ENCODE measurements at places on chromosomes 2 and 18. TPM values are rescaled to one million over a fixed set of nuclear protein-coding genes. Genes with fewer than 3 reads are reported as not detected.

DNA sequence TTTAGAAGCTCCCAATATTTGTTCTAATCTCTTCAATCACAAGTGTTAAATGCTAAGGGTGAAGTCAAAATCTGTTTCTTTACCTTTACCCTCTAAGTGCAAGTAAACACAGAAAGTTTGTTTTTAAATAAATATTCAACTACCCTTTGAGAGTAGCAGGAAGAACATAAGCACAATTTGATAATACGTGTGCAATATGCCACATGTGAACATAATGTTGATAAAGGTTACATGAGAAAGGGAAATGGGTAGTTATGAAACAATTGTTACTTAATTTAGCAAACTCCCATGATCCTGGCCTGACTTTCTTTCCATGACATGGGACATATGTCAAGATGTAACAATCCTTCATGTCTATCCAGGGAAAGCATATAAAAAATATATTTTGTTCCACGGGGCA is 7.1 kb downstream of the SPRED2 start:
- H3K4me3 ChIP-seq = no peak overlapping the region
- H3K36me3 ChIP-seq = no peaks in the 10 kb centered on the region
- H3K27ac ChIP-seq = no peak overlapping the region
- DNase-seq = no peak

TLX2 gene
- polyA plus RNA-seq = not detected

MARCHF4 gene
- 7.0 TPM for polyA plus RNA-seq

- no peaks in the 10 kb centered on the region for H3K36me3 ChIP-seq
- no peak overlapping the region for H3K27ac ChIP-seq
- no peak overlapping the region for H3K4me3 ChIP-seq
Observed at GRCh38 chr2:180707175-180707883, 273.1 kb upstream of the UBE2E3 start.

DNA sequence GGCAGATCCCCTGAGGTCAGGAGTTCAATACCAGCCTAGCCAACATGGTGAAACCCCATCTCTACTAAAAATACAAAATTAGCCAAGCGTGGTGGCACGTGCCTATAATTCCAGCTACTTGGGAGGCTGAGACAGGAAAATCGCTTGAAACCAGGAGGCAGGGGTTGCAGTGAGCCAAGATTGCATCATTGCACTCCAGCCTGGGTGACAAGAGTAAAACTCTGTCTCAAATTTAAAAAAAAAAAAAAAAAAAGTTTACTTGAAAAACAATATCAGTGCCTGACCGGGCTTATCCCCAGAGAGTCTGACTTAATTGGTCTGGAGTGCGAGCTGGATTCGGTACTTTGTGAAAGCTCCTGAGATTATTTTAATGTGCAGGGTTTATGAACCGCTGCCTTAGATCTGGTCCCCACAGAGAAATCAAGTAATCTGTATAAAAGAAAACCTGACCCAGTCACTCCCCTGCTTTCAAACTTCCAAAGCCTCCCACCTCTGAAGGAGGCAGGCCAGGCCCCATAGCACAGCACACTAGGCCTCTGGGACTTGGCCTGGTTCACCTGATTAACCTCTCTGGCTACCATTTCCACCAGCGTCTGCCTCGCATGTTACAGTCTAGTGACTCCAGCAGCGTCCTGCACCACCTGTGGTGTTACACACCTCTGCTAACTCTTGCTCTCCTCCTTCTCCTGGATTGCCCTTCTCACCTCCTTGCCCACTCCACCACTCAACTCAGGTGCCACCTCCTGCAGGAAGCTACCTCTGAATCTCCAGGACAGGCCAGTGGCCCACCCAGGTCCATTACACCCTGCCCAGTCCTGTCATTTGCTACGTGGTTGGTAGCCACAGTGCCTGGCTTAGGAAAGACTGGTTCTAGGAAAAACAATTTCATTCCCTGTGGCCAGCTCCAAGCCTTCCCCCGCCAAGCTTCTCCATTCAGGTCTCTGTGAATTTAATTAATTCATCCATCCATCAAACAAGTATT is 114.3 kb upstream of the PPP1CB start:
- H3K4me1 ChIP-seq = peaks cover 10% of the 10 kb centered on the region
- no peak overlapping the region for H3K27ac ChIP-seq
- H3K36me3 ChIP-seq = no peaks in the 10 kb centered on the region
- H3K4me3 ChIP-seq = no peak overlapping the region

ADD2 gene
- not detected for polyA plus RNA-seq

BCS1L gene
- 44.2 TPM for polyA plus RNA-seq

DPP4 gene
- polyA plus RNA-seq = 31.6 TPM

DNA sequence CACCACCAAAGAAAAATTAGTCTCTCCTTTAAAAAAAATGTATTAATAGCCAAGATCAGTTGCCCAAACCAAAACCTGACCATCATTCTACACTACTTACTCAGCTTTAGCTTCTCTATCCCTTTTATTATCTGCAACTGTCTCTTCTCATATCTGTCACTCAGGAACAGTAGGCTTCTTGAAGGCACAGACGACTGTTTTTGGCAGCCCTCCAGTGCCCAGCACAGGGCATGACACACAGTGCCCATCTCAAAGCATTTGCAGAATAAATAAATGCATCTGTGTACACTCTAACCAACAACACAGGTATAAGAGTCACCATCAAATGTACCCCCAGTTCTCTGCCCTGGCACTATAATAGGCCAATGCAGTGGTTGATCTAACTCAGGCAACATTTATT is 117.2 kb downstream of the UXS1 start:
- DNase-seq = no peak
- H3K4me1 ChIP-seq = no peaks in the 10 kb centered on the region
- H3K4me3 ChIP-seq = no peak overlapping the region
- H3K27ac ChIP-seq = no peak overlapping the region
- no peaks in the 10 kb centered on the region for H3K36me3 ChIP-seq
- 0 out of 2 replicates have a peak, but pooled peaks cover 25% of the 10 kb centered on the region for H3K27me3 ChIP-seq

CHRNG gene
- not detected for polyA plus RNA-seq

PLB1 gene
- polyA plus RNA-seq = 0.25 TPM

DNA sequence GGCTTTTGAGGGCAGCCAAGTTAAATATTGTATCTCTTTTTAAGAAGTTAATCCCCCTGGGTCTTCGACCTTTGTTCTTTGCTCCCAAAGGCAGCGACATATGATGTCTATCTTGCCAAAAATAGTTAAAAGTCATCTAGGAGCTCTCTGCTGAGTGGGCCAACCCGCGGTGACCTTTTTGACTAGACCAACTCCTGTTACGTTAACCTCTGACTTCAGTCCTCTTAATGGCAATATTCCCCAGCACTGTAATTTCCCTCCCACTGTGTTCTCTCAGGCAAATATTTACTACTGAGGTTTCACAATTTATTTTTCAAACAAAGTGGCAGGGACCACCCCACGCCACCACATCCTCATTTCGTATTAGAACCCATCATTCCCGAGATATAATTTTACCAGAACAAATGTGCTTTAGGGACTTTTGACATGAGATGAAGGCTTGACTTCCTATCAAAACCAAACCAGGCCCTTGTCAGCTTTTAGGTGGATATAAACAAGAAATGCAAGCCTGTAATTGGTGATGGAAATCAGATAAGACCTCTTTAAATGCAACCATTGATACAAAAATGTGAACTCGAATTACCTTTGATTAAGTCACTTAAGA is 764.7 kb downstream of the SATB2 start:
- H3K4me1 ChIP-seq = no peaks in the 10 kb centered on the region
- H3K27ac ChIP-seq = no peak overlapping the region
- H3K36me3 ChIP-seq = no peaks in the 10 kb centered on the region
- no peak for DNase-seq
- H3K27me3 ChIP-seq = no peaks in the 10 kb centered on the region

DNA sequence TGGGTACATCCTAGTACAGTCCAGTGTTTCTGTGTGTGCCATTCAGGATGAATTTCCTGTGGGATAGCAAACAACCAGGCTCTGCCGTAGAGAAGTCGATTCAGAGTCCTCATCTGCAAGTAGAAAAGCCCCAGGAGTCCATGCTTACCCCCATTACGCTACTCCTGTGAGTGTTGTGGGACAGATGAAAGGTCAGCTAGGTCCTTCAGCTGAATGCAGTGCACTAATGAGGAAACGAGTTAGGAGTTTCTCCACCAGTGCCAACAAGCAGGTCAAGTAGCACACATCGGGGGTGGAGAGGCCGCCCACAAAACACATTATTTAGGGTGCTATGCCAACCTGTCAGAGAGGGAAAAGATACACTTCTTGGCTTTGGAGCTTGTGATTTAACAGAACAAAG is 2.5 kb upstream of the GPR39 start:
- H3K27ac ChIP-seq = no peak overlapping the region
- H3K4me3 ChIP-seq = no peak overlapping the region
- no peaks in the 10 kb centered on the region for H3K36me3 ChIP-seq
- no peak for DNase-seq

G6PC2 gene
- not detected for polyA plus RNA-seq

TUBB8B gene
- polyA plus RNA-seq = not detected

DNA sequence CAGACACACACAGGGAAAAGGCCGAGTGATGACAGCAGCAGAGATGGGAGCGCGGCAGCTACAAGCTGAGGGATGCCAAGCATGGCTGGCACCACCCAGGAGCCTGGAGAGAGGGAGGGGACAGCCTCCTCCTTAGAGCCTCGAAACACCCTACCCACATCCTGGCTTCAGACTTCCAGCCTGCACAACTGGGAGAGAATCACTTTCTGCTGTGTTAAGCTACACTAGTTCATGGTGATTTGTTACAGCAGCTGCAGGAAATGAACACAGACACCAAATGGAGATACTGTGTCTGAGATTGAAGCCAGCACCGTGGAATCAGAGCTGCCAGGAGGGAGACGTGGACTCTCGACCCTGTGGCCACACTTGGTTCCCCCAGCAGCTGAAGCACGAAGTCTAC is 27.5 kb upstream of the FOSL2 start:
- H3K4me1 ChIP-seq = no peaks in the 10 kb centered on the region
- H3K27ac ChIP-seq = no peak overlapping the region
- H3K4me3 ChIP-seq = no peak overlapping the region
- H3K36me3 ChIP-seq = no peaks in the 10 kb centered on the region
- no peaks in the 10 kb centered on the region for H3K27me3 ChIP-seq

DNA sequence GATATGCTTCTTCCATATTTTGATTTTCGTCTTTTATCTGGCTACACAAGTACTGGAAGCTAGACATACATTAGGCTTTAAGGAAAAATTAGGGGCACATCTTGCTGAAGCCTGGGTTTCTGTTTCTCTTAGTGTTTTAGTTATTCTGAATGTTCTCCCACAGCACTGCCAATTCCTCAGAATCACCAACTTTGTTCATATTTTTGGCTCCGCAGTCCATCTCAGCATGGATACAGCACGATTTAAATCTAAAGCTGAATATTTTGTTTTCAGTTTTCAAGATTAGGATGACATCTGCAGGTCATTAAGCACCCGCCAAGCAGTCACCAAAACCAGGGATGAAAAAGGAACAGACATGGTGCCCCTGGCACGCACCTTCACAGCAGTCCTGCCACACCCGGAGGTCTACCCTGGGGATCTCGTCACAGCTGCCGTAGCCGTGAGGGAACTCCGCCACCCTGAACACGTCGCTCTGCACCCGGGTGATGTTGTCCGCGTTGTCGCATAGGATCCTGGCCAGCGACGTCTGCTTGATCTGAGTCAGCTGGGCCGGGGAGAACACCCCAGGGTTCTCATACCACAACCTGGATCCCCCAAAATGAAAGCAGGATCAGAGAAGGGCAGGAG is 101.2 kb downstream of the PXDN start:
- peaks cover 48% of the 10 kb centered on the region for H3K36me3 ChIP-seq
- H3K27ac ChIP-seq = no peak overlapping the region
- no peaks in the 10 kb centered on the region for H3K4me1 ChIP-seq
- H3K27me3 ChIP-seq = no peaks in the 10 kb centered on the region

- H3K27me3 ChIP-seq = peaks cover 47% of the 10 kb centered on the region
- H3K36me3 ChIP-seq = no peaks in the 10 kb centered on the region
- peak; percentile 7 for DNase-seq
- no peak overlapping the region for H3K27ac ChIP-seq
Observed at GRCh38 chr2:68420254-68420910, 46.7 kb downstream of the FBXO48 start.

DNA sequence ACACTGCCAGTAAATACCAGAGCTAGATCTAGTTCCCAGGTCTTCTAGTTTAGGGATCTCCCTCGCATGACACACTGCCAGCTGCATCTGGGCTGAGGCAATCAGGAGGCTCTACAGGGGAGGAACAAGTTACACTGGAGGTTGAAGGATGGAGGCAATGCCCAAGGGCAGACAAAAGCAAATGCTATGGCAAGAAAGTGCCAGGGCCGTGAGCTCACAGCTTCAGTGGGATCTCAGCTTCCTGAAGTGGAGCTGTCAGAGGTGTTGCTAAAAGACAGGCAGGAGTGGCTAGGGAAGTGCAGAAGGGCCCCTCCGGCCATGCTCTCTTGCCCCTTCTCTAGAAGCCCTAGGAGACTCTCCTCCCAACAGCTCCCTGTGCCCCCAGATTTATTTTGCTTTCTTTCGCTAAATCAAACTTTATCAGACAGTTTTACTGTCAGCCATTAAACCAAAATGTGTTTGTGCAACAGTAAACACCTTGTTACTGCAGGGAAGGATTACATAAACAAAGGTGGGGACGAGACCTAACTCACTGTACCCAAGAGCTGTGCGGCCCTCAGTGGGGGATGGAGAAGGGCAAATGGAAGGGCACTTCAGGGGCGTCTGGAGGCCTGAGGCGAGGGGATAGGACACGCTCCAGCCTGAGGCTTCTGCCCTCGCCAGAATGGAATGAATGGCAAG is 39.4 kb upstream of the PKDCC start:
- H3K4me3 ChIP-seq = no peak overlapping the region
- H3K27ac ChIP-seq = no peak overlapping the region
- 0 out of 2 replicates have a peak, but pooled peaks cover 3% of the 10 kb centered on the region for H3K27me3 ChIP-seq

GRCh38 chr2:6580982-6581381 is 284.7 kb downstream of the CMPK2 start:
- no peaks in the 10 kb centered on the region for H3K27me3 ChIP-seq
- peak; percentile 62 for DNase-seq

DNA sequence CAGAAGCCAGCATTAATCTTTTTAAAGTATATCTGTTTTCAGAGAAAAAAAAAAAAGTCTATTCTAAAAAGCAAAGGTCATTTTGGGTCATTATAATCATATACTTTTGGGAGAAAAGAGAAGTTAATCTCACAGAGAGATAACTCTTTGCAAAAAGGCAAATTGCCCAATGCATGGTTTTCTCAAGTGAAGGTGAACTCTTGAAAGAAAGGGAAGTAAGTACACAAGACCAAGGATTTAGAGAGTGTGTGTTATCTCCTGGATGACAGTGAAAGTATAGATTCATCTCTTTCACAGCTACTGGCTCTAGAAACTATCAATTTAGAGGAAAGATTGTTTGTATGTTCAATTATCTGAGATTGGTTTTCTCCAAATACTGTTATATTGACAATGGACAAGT is 151.4 kb downstream of the CD8B2 start:
- no peaks in the 10 kb centered on the region for H3K4me1 ChIP-seq
- no peak overlapping the region for H3K27ac ChIP-seq
- no peaks in the 10 kb centered on the region for H3K27me3 ChIP-seq
- no peak overlapping the region for H3K4me3 ChIP-seq
- no peak for DNase-seq

VWC2L gene
- polyA plus RNA-seq = not detected

GRCh38 chr18:26650310-26651268 is 102.2 kb upstream of the KCTD1 start:
- no peak overlapping the region for H3K4me3 ChIP-seq
- H3K4me1 ChIP-seq = no peaks in the 10 kb centered on the region
- peaks cover 29% of the 10 kb centered on the region for H3K27me3 ChIP-seq
- no peaks in the 10 kb centered on the region for H3K36me3 ChIP-seq

- peak; percentile 89 for DNase-seq
- peaks cover 13% of the 10 kb centered on the region for H3K4me1 ChIP-seq
- H3K27ac ChIP-seq = 0 out of 2 replicates have a peak overlapping the region, but pooled peaks have one; percentile 17
- H3K4me3 ChIP-seq = no peak overlapping the region
Observed at GRCh38 chr18:58785171-58785805, 79.4 kb upstream of the ZNF532 start.

AAMP gene
- polyA plus RNA-seq = 114 TPM

- no peaks in the 10 kb centered on the region for H3K27me3 ChIP-seq
- H3K4me1 ChIP-seq = no peaks in the 10 kb centered on the region
- no peak overlapping the region for H3K27ac ChIP-seq
- peak overlapping the region; percentile 28 for H3K4me3 ChIP-seq
- peak; percentile 52 for DNase-seq
Observed at GRCh38 chr2:71156573-71156972, 26.1 kb downstream of the MPHOSPH10 start.

Measured in GM23248 (cell line).